ENCODE measurements at places on chromosomes 4 and X.

DNA sequence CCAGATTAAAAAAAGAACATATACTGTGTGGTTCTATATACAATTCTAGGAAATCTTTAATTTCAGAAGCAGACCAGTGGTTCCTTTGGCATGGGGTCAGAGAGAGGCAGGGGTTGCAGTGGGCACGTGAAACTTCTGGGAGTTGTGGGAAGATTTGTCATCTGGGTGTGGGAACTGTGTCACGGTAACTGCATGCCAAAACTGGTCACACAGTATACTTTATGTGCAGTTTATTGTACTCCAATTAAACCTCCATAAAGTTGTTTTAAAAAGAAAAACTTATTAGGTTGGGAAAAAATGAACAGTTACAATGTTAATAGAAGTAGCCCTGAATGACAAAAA, 26.7 kb upstream of the STS start:
- DNase-seq = no peak

DNA sequence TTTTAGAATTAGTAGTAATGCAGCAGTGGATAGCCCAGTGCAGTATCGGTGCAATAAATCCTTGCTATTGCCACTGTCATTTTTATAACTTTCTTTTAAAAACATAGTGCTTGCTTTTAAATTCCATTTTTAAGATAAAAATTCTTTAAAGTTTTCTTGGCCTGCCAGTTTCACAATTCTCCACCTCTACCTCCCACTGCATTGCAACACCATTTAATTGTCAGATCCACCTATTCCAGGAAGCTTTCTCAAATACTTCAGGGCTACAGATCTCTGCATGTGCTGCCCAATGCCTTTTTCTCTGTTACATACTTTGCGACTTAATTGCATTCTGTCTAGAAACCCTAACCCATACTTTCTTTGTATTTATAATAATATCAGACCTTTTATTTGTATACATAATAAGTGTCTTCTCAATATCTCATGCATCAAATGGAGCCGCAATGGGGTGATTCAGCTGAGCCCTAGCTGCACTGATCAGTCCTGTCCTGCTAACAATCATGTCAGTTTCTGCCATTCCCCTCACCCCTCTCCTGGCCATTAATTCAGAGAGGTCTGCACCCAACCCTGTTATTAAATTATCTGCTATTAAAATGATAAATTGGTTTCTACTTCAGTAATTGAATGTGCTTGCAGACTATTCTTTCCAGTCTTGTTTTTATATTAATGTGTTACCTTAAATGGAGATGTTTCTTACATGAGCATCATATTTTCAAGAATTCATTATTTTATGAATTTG, 193.1 kb downstream of the SLIT2 start:
- DNase-seq = no peak

DNA sequence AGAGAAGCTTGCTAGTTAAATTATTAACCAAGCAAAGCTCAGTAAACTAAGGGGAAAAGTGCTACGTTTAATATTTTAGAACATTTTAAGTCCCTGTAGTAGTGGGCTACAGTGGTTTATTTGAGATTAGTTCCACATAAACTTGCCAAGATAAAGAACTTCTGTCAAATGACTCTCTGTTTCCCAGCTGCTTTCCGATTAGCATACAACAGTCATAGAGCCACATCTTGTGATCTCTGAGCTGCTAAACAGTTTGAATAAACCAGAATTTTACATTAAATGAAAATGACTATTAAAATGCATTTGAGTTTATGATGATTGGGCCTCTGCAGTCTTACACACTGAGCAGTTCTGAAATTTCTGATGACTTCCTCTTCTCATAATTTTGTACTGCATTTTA, 568.5 kb downstream of the IQCM start:
- DNase-seq = no peak

DNA sequence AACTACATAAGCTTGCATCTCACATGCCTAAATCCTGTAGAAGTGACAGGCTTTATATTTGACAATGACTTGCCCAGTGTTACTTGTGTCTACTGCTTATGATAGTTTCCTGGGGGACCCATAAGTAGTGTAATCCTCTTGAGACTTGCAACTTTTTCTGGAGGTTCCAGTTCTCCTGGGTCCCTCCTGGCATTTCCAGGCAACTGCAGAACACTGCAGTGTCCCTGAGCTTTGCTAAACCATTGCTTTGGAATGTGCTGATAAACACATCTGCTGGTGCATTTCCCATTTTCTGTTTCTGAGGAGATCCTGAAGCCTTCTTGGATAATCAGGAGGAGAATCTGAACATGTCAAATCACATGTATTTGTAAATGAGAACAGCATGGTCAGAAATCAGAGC, 82.0 kb downstream of the ANOS1 start:
- no peak for DNase-seq

GRCh38 chr4:104294811-104295210, 199.9 kb downstream of the CXXC4 start:
- no peak for DNase-seq

DNA sequence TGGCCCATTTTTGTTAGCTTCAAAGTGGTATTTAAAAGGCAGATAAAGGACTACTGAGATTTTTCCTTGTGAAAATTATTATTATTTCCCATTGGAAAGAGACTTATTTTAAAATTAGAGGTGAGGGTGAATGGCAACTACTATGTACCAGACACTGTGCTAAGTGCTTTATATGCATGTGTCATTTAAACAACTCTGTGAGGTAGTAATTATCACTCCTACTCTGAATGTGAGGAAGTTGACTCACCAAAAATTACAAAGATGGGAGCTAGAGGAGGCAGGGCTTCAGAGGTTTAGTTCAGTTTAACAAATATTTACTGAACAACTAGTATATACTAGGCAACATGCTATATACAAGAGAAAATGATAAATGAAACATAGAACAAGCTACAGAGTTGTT, 78.2 kb downstream of the MSL3 start:
- no peak for DNase-seq

GRCh38 chr4:67928546-67928945, 34.7 kb downstream of the TMPRSS11A start:
- no peak for DNase-seq

Measured in WTC11 (cell line).